Iris pigment epithelial cell (primary cell): ENCODE measurements at places on chromosomes 4 and X.

DNA sequence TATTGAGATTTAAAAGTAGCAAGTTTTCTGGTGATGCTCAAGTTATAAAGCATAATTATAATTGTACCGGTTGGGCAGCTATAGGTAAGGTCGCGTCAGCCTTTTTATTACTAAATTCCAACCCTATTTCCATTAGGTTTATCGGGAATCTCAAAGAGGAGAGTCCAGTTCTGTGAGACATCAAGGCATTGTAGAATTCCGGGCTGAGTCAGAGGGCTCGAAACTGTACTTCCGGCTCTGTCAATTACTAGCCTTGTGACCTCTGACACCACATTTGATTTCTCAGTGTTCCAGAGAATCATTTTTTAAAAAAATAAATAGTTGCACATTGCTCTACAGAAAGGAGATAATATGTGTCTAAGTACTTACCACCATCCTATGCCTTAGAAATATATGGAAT lies 4.3 kb downstream of the IL1RAPL1 start:
- no peak for DNase-seq

- no peak for DNase-seq
Measured at GRCh38 chr4:181618896-181619295, 624.3 kb upstream of the TENM3 start.

- no peak for DNase-seq
Measured at GRCh38 chr4:120043828-120044227, 22.8 kb downstream of the MAD2L1 start.

- no peak for DNase-seq
Measured at GRCh38 chr4:17093481-17093880, 195.0 kb upstream of the LDB2 start.

GRCh38 chr4:54025582-54025981 lies 38.8 kb downstream of the CHIC2 start:
- DNase-seq = no peak

GRCh38 chr4:17329046-17329445 lies 182.8 kb downstream of the QDPR start:
- no peak for DNase-seq

DNA sequence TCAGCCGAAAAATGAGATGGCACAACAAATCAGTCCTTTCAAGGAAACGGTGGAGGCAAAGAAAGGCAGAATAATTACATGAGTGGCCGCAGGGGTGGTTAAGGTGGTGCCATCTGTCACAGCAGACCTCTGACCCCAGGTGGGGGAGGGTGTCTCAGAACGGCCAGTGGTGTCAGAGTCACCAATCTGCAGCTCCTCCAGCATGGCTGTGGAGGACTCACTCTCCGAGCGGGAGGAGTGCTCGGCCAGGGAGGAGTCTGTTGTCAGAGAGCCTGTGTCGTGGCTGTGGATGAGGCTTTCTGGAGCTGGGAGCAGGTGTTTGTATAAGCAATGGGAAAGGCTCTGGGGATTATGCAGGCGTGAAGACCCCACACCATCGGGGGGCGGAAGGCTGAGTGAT lies 130.3 kb upstream of the PDLIM3 start:
- no peak for DNase-seq

DNA sequence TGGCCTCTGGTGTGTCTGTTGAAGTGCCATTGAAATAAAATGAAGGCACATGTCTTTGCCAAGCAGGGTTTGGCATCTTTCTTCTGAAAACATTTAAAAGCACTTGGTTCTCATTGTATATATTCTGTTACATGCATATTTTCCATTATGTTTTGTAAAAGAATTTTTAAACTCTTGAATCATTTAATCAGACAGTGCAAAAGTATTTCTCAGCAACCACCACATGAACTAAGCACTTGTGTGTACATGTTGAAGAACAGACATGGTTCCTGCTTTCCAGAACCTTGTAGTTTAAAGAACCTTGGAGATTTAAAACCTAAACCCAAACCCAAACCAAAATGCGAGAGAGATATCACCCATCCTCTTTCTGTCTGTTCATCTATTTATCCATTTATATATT lies 220.3 kb upstream of the GIMD1 start:
- DNase-seq = no peak

GRCh38 chr4:40915318-40916217 lies 165.8 kb downstream of the NSUN7 start:
- peak; percentile 68 for DNase-seq

GRCh38 chr4:123452616-123453015 lies 56.0 kb downstream of the SPRY1 start:
- peak; percentile 95 for DNase-seq

DNA sequence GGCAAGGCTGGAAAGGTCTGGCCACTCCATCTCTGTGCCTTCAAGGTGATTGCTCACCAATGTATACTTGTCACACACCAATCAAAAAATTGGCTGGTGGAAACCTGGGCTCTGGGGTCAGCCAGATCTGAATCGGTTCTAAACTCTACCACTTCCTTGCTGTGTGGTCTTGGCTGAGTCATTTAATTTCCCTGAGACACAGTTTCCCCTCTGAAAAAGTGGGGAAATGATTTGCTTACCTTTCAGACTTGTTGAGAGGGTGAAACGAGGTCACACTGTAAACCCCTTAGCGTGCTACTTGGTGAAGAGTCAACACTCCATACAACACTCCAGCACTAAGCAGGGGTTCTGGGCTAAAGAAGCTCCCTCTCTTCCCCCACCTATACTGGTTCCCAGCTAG lies 252.3 kb upstream of the ZIC3 start:
- DNase-seq = no peak

GRCh38 chrX:38166478-38167083 lies 54.1 kb downstream of the SRPX start:
- DNase-seq = peak; percentile 25

DNA sequence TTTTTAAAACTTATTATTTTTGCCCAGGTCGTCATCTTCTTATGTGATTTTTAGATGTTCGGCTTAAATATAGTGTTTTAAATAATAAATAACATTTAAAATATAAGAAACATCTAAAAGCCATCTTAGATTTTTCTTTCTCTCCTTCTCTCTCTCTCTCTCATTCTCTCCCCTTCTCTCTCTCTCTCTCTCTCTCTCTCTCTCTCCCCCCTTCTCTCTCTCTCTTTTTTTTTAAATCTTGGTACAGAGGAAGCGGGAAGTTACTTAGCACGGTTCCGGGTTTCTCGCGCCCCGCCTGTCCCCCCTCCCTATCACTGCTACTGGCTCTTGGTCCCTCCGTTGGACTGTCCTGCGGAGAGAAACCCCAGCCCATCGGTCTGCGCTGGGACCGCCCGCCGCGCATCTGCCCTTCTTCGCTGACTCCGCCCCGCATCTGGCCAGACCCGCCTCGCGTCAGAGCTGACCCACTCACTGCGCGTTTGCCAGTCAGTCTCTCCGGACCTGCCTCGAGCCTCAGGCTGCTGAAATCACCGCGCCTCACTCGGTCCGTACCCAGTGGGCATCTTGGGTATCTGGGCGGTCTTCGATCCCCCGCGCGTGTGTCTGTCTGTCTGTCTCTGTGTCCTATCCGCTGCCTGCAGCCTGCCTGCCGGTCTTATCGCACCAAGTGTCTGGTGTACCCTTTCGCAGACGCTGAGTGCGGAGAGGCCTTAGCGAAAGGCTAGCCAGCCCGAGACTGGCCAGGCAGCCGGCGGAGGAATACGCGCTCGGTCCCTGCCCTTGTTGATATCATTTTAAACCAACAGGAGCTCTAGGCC lies at the start of gene PABPC5:
Gene PABPC5 (plus strand): TSS at position 489 of the 818 bp plus-strand sequence. CDS start 739 bp downstream, outside the sequence.
- DNase-seq = peak; percentile 36

DNA sequence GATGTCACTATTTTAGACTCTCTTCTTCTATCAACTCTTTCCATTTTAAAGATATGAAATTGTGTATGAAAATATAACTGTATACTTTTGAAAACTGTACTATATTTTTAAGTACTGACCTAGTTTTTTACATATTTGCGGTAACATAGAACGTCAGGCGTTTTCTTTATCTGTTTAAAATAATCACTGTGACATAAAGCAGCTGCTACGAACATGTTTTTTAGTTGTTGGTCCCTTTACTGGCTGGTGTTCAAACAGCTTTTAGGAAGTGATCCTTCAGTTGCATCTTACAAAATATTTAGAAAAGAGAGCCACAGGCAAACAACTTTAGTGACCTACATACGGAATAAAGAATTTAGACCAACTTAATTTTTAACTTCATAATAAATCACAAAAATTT lies 73.1 kb downstream of the METTL14 start:
- DNase-seq = peak; percentile 92

GRCh38 chr4:110484767-110485166 lies 8.8 kb downstream of the ENPEP start:
- DNase-seq = peak; percentile 68

DNA sequence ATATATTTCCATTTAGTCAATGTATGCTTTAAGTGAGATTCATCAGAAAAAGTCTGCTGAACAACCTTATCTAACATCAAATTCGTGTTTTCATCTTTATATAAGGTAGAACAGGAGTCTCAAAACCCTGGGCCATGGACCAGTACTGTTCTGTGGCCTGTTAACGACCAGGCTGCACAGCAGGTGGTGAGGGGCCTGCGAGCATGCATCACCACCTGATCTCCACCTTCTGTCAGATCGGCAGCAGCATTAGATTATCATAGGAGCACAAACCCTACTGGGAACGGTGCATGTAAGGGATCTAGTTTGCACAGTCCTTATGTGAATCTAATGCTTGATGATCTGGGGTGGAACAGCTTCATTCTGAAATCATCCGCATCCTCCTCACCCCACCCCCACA lies 3.2 kb downstream of the CTSO start:
- no peak for DNase-seq

DNA sequence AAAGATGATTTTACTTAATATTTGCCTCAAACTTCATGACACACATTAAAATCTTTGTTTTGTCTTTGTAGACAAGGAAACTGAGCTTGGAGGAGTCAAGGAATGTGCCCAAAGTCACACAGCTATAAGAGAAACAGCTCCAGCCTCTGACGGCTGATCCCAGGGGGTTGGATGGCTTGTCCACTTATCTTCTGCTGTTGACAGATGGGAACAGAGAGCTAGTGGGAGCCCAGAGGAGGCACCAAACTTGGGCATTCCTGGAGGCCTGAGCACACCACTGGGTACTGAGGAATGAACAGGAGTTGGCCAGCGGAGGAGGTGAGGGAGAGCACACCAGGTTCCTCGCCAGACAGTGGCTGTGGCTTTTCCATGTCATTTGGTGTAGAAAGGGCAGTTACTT lies 56.4 kb upstream of the GPR78 start:
- no peak for DNase-seq

GRCh38 chr4:169841776-169842175 lies 84.0 kb upstream of the HPF1 start:
- no peak for DNase-seq

GRCh38 chr4:7540206-7540605 lies 105.5 kb upstream of the PSAPL1 start:
- DNase-seq = no peak

- no peak for DNase-seq
Measured at GRCh38 chr4:2069161-2069971, 10.2 kb downstream of the NAT8L start.

- no peak for DNase-seq
Measured at GRCh38 chr4:59060002-59060846, 1950.0 kb upstream of the IGFBP7 start.

GRCh38 chr4:1367936-1368289 lies 20.9 kb downstream of the UVSSA start:
- no peak for DNase-seq

DNA sequence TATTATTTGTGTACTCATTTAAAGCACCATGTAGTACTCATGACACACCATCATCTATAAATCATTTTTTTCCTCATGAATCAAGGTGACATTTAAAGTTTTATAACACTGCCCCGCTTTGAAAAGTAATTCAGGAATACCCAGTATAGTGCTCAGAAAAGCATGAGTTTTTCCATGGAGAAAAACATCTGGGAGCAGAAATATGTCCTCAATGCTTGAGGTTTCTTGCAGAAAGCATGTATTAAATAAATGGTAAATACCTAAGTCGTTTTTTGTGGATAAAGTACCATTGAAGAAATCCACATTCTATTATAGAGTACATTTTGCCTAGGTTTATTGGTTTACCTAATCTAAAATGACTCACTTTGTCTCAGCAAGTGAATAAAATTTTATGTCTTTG lies 66.2 kb downstream of the UBA6 start:
- no peak for DNase-seq

DNA sequence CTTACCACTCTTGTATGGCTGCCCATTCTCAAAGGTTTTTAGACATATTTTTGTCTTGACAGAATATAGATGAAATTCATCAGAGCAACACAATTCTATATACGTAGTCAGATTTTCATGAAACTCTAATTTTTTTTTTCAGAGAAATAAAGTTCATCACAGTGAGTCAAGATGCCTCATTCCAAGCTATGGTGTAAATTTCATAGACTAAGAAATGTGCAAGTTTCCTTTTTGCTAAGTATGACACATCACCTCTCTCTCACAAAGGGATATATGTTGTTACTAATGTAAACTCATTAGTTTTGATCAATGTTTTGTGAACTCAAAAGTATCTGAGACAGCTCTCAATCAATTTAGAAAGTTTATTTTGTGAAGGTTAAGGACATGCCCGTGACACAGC lies 60.4 kb upstream of the ATXN3L start:
- DNase-seq = peak; percentile 60

DNA sequence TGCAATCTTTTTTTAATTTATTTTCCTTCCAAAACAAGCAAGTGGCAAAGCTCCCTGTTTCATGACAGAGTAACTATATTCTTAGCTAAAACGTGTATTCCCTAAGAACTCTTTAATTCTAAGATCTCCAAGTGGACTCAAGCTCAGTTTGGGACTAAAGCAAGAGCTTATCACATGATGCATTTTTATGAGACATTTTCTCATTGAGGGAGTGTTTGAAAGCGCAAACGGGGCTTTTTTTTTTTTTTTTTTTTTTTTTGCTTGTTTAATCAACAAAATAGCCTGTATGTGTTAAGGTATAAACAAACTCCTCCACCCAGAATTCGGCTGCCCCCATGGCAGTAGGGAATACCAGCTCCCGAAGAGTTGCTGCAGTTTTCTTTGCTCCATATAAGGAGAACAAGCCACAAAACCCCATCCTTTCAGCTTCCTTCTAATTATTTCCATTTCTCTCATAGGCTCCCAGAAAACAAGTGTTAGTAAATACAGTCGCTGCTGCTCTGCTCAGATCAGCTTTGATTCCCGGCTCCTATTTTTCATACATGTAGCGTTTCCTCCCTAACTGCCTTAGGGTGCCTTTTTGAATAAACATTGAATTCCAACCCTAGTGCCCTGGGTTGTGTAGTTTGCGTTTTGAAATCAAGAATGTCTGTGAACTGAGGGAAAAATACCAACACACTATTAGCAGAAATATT lies 669 bp upstream of the PPARGC1A start:
- no peak for DNase-seq

DNA sequence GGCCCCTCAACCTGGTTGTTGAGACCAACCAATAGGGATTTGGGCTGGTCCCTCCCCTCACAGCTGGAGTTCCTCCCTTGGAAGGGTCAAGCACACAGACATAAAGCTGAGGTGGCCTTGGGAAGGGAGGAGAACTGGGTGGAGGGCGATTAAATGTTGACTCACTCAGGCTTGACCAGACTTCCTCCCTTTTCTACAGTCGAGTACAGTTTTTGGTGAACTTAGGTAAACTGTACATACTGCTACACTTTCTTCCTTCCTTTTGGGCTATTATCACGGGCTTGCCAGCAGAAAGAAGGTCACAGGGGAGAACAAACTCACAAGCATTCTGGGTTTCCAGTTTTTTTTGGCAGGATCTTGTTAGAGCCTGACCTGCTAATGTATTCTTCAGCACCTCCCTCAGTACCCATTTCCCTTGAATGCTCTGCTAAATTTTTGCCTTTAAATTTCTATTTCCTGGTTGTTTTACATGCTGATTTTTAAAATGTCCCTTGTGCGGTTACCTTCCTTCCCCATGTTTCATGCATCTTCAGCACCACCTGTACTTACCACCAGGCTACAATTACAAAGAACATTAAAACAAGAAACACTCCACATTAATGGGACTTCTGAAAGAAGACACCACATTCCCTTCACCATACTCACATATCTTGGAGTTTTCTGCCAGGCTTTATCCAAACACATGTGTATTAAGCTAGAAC lies 135.2 kb upstream of the RASGEF1B start:
- no peak for DNase-seq
